ENCODE measurements at places on chromosomes 4 and X.

- no peaks in the 10 kb centered on the region for H3K36me3 ChIP-seq
- H3K4me3 ChIP-seq, result no peak overlapping the region
- H3K4me1 ChIP-seq, result peaks cover 2% of the 10 kb centered on the region
These were observed 316.2 kb downstream of the UNC5C start for GRCh38 chr4:95232358-95233156.

DNA sequence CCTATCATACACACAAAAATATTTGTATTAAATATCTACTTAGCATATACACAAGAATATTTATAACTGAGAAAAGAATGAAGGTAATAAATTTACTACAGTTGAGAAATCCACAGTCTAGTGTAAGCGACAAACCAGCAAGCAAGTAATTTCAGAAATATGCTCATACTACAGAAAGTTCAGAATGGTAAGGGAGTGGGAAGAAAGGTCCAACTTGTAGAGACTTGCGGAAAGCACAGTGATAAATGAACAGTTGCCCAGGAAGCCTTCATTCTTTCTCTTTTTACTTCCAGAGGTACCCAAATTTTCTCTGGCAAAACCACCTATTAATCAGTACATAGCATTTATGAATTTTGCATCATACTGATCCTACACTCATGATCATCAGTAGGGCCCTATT lies 438.1 kb upstream of the PCDH10 start:
- DNase-seq, result no peak
- no peak overlapping the region for H3K4me3 ChIP-seq
- no peaks in the 10 kb centered on the region for H3K36me3 ChIP-seq
- no peaks in the 10 kb centered on the region for H3K4me1 ChIP-seq
- no peak overlapping the region for H3K27ac ChIP-seq

DNA sequence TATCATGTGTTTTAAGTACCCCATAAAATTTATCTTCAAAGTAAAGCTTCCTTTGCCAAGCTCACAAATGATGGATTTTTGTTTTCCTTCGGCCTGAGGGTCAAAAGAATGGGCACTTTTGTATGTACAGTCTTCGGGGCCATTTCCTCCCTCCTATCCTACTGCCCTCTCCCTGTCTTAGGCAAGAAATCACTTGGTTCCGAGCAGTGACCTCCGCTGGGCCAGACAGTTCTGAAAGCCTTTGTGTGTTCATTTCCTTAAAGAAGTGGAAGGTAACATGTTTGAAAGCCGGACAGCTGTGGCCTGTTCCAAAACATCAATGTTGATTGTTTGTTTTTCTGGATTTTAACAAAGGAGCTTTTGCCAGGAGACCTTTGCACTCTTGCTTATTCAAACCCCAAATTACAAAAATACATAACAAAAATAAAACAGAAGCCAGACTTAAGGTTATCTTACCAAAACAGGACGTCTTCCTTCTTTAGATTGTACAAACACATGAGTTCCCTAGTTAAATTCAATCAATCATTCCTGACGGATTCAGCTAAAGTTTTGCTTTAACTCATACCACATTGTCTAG lies 110.6 kb upstream of the LIMCH1 start:
- no peak overlapping the region for H3K4me3 ChIP-seq
- no peak for DNase-seq
- H3K36me3 ChIP-seq, result no peaks in the 10 kb centered on the region
- no peaks in the 10 kb centered on the region for H3K27me3 ChIP-seq

DNA sequence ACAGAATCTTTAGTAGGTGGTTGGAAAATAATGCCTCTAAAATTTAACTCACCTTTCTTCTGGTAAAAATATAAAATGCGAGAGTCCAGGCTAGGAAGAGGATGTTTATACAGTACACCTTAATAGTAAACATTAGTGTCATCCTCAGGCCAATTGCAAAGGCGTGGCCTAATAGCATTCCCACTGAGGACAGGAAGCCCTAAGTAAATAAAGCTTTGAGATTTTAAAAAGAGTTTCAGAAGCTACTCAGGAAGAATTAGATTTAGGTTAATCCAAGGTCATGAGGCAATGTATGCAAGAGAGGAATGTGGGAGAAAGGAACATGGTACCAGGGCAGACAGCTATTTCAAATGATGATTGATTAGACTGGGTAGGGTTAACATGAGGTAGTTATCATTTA lies 49.5 kb downstream of the RPGR start:
- H3K27me3 ChIP-seq, result no peaks in the 10 kb centered on the region
- H3K27ac ChIP-seq, result no peak overlapping the region
- H3K36me3 ChIP-seq, result no peaks in the 10 kb centered on the region
- no peak overlapping the region for H3K4me3 ChIP-seq
- peaks cover 3% of the 10 kb centered on the region for H3K4me1 ChIP-seq
- peak; percentile 17 for DNase-seq

- no peak overlapping the region for H3K4me3 ChIP-seq
- H3K36me3 ChIP-seq, result peaks cover 45% of the 10 kb centered on the region
- no peaks in the 10 kb centered on the region for H3K4me1 ChIP-seq
- peak overlapping the region; percentile 26 for H3K27ac ChIP-seq
- no peaks in the 10 kb centered on the region for H3K27me3 ChIP-seq
- DNase-seq, result no peak
These were observed 36.2 kb downstream of the KDM5C start for GRCh38 chrX:53188763-53189162.

DNA sequence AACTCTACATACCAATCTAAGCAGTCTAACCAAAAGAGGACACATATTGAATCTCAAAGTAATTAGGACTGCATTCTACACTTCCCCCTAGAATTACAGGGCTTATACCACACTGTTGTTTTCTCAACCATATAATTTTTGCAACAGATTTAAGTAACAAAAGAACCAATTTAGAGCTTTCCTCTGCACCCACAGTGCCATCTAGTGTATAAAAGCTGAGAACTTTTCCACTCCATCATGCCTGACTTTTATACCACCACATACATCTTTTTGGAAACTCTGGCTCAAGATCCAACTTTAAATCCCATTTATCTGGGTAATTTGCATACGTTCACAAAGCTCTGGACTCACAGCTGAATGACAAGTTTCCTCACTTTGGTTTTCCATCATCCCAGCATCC lies 99.5 kb downstream of the EFHC2 start:
- H3K4me1 ChIP-seq, result no peaks in the 10 kb centered on the region
- no peak overlapping the region for H3K4me3 ChIP-seq
- no peak overlapping the region for H3K27ac ChIP-seq
- DNase-seq, result peak; percentile 36

DNA sequence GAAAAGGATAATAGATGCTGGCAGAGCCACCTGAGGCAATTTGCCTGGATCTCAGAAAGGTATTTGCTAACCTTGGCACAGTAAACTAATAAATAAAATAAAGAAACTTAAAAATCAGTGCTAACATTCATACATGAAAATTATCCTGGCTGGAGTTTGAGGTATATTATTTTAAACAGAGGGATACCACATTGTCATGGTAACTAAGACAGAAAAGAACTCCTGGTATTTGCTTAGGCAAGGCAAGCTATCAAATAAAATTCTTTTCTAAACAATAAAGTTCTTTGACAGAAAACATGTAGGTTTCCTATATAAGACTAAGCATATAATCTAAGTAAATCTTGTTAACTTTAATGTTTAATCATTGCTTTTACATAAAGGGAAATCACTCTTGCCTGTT lies 218.8 kb downstream of the MAGEB17 start:
- H3K4me1 ChIP-seq, result no peaks in the 10 kb centered on the region
- no peaks in the 10 kb centered on the region for H3K36me3 ChIP-seq
- H3K27ac ChIP-seq, result no peak overlapping the region
- DNase-seq, result no peak
- H3K4me3 ChIP-seq, result no peak overlapping the region

DNA sequence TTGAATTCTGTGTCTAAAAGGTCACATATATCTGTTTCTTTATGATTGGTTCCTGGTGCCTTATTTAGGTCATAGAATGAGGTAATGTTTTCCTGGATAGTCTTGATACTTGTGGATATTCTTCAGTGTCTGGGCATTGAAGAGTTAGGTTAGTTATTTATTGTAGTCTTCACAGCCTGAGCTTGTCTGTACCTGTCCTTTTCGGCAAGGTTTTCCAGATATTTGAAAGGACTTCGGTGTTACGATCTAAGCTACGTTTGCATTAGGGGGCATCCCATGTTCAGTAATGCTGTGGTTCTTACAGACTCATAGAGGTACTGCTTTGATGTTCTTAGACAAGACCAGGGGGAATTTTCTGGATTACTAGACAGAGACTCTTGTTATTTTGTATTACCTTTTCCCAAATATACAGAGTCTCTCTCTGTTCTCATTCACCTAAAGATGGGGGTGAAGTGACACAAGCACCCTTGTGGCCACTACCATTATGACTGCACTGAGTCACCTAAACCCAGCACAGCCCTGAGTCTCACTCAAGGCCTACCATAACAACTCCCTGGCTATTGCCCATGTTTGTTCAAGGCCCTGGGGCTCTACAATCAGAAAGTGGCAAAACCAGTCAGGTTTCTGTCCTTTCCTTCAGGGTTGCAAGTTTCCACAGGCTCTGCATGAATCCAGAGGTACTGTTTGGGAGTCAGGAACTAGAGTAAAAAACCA lies 30.1 kb upstream of the CYSLTR1 start:
- H3K4me1 ChIP-seq, result no peaks in the 10 kb centered on the region
- H3K27me3 ChIP-seq, result no peaks in the 10 kb centered on the region
- H3K4me3 ChIP-seq, result no peak overlapping the region
- no peak for DNase-seq
- no peak overlapping the region for H3K27ac ChIP-seq

- no peak for DNase-seq
- no peaks in the 10 kb centered on the region for H3K4me1 ChIP-seq
- H3K4me3 ChIP-seq, result no peak overlapping the region
These were observed 27.2 kb downstream of the EPGN start for GRCh38 chr4:74335341-74336021.

GRCh38 chr4:166043801-166044200 lies 170.8 kb downstream of the TLL1 start:
- no peaks in the 10 kb centered on the region for H3K4me1 ChIP-seq
- H3K27ac ChIP-seq, result no peak overlapping the region
- H3K4me3 ChIP-seq, result no peak overlapping the region
- no peak for DNase-seq
- H3K36me3 ChIP-seq, result no peaks in the 10 kb centered on the region

- no peaks in the 10 kb centered on the region for H3K27me3 ChIP-seq
- peak overlapping the region; percentile 40 for H3K27ac ChIP-seq
- peaks cover 2% of the 10 kb centered on the region for H3K36me3 ChIP-seq
- H3K4me3 ChIP-seq, result peak overlapping the region; percentile 74
- peak; percentile 46 for DNase-seq
These were observed 81.5 kb upstream of the CD99 start for GRCh38 chrX:2609431-2610238.

GRCh38 chr4:57475424-57475823 lies 365.2 kb upstream of the IGFBP7 start:
- H3K27ac ChIP-seq, result no peak overlapping the region
- DNase-seq, result no peak
- no peaks in the 10 kb centered on the region for H3K27me3 ChIP-seq
- H3K4me3 ChIP-seq, result no peak overlapping the region
- no peaks in the 10 kb centered on the region for H3K36me3 ChIP-seq

GRCh38 chrX:153561337-153561736 lies 37.6 kb downstream of the CCNQ start:
- H3K27ac ChIP-seq, result no peak overlapping the region
- no peak for DNase-seq
- no peak overlapping the region for H3K4me3 ChIP-seq
- peaks cover 73% of the 10 kb centered on the region for H3K27me3 ChIP-seq
- H3K4me1 ChIP-seq, result no peaks in the 10 kb centered on the region

DNA sequence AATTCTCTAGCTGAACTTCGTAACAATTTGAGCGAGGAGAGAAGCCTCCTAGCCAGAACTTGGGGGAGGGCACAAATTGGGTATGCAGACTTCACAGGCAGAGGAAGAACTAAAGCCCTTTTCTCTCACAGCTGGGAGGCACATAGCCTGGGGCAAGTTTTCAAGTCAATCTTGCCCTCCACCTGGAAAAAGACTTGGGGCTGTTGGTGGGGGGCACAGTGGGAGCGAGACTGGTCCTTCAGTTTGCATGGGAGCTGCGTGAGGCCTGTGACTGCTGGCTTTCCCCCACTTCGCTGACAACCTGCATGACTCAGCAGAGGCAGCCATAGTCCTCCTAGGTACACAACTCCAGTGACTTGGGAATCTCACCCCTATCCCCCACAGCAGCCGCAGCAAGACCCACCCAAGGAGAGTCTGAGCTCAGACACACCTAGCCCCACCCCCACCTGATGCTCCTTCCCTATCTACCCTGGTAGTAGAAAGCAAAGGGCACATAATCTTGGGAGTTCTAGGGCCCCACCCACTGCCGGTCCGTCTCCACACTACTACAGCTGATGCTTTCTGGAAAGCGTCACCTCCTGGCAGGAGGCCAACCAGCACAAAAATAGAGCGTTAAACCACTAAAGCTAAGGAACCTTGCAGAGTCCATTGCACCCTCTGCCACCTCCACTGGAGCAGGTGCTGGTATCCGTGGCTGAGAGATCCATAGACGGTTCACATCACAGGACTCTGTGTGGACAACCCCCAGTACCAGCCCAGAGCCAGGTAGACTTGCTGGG lies 160.8 kb downstream of the CBLL2 start:
- no peaks in the 10 kb centered on the region for H3K4me1 ChIP-seq
- no peaks in the 10 kb centered on the region for H3K36me3 ChIP-seq
- DNase-seq, result no peak
- no peak overlapping the region for H3K4me3 ChIP-seq
- H3K27ac ChIP-seq, result no peak overlapping the region
